ENCODE measurements at places on chromosomes 5 and 9.
A peak's percentile ranks its signal among the peaks of the same experiment; 100 is the strongest.

GRCh38 chr5:55600497-55601203 is 65.9 kb upstream of the PLPP1 start:
- DNase-seq = peak; percentile 84

- no peak for DNase-seq
Observed at GRCh38 chr5:88842784-88843183, 40.2 kb downstream of the MEF2C start.

- DNase-seq = no peak
Observed at GRCh38 chr9:20280330-20280729, 342.0 kb downstream of the MLLT3 start.

DNA sequence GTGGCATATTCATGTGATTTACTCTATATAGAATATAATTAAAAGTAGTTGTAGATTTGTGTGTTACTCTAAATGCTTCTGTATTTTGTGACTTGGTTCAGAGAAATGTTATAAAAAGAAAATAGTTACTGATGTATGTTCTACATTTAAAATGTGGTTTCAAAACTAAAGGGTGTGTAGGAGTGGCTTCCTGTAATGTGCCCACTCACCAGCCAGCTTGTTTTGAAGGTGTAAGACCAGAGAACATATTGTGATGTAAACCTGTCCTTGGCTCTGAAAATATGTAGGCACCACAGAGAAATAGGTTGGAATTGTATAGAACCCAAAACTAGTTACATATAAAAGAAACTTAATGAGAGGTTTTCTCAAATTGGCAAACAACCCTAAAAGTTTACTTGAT is 51.2 kb upstream of the ARRDC3 start:
- no peak for DNase-seq

DNA sequence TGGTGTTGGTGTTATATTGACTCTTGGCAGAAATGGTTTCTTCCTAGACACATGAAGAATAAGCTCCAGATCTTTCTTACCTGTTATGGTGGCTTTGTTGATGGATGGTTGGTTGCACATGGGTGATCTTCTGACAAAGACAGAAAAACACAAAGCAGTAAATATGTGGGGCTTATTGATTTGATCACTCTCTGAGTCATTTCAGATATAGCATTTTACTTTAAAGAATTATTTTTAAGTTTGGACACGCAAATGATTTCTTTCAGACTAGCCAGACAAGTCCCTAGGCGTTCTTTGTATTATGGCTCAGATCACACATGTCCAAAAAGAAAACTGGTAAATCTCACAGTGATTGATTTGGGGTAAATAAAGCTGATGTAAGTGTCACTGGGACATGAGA is 597.6 kb downstream of the RAB3C start:
- DNase-seq = no peak

DNA sequence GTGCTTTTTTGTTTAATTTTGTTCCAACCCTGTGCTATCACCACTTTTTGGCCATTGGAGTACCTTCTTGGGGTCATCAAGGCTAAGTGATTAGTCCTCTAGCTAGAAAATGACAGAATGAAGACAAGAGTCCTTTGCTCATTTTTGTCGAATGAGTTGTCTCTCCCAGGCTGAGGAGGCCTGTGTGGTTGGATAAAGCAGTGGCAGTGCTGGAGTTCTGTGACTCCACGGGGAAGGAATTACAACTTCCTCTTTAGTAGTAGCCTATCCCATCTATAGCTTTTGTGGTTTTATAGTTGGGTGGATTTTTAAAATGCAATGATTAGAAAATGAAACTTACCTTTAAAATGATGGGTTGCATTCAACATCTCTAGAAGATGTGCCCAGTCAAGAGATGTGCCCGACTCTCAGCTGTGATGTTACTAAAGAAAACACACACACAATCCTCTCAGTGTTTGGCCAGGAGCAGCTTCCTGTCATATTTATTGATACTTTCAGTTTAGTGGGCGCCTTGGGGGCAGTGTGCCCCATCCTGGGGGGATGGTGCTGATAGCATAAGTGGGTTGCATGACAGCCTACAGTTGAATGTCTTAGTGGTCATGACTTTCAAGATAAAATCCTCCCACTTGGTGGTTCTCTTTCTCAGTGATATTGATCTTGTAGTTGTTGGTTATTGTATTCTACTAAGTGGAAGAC is 11.9 kb downstream of the OTULINL start:
- DNase-seq = peak; percentile 84

GRCh38 chr9:32551276-32552051 is 663 bp upstream of the SMIM27 start:
- peak; percentile 88 for DNase-seq

GRCh38 chr9:134908524-134909309 is 9.0 kb downstream of the FCN1 start:
- no peak for DNase-seq

- no peak for DNase-seq
Observed at GRCh38 chr9:113540466-113540865, 76.9 kb downstream of the RGS3 start.

- no peak for DNase-seq
Observed at GRCh38 chr9:104746798-104747197, 685 bp upstream of the NIPSNAP3A start.

DNA sequence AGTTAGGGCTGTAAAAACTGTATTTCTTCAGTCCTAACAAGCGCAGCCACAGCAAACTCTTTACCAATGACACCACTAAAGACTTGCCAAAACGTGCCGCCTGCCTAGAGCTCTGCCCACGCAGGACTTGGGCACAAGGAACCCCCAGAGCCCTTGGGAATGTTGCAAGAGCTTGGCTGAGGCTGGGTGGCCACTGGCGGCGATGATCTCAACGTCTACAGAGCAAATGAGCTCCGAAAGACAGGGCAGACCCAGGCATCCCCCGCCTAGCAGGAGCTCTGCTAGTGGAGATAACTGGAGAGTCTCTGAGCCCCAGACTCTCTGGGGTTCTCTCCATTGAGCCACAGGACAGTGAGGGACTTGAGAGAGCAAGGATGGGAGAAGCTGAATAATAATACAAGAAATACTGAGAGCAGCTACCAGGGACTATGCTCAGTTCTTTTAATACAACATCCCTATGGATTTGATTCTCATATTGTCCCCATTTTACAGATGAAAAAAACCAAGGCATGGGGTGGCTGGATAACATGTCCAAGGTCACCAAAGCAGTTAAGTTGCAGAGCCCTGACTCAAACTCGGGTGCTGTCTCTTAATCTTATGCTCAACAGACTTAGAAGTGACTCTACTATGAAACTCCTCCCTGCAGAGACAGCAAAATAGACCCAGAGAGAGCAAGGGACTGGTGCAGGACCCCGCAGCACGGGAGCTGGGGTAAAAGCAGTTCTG is 32.5 kb downstream of the SHB start:
- peak; percentile 75 for DNase-seq

- no peak for DNase-seq
Observed at GRCh38 chr9:14014218-14014617, 299.7 kb downstream of the NFIB start.

DNA sequence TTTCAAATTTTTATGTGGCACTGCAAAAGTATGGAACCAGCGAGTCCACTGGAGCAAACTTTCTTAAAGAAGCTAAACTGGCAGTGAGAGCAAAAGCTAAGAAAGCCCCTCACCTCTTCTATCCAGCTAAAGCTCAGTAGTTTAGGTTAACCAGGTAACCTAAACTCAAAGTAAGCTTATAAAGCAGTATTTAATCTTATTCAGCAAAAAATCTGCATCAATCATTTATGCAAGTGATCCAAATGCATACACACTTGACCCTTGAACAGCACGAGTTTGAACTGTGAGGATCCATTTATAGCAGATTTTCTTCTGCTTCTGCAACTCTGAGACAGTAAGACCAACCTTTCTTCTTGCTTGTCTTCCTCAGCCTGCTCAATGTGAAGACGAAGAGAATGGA is 363.8 kb upstream of the CDH18 start:
- DNase-seq = no peak

DNA sequence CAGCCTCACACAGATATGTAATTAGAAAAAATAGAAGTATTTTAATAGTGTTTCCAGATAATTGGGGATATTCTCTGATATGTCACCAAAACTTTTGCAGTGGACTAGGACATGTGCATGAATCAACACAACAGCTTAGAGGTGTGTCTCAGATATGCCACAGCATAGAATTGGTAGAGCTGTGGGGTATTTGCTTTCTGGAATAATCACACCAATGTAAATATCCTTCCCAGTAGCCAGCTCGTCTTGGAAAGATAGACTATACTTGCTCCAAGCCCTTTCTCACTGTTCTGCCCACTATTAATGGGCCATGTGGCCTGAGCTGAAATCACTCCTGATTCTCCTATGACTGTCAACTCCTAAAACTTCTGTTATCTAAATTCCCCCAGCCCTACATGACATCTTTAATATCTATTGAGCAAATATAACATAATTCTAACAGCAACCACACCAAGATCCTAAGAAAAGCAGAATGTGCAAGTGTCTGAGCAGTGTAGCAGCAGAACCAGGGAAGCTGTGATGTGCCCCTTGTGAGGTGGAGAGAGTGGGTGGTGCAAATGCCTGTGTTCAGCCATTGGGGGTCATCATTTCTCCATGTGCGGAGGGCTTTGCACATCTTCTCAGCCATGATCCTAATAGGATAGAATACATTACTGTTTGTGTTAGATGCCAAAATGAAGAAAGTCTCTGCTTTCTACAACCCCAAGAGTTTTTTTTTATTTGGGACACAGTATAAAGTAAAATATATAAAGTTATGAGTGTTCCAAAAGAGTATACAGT is 65.0 kb downstream of the MELK start:
- DNase-seq = no peak
